Nephron progenitor cell (in vitro differentiated cells): ENCODE measurements at places on chromosomes 12 and 14.
A peak's percentile ranks its signal among the peaks of the same experiment; 100 is the strongest.

- DNase-seq: peak; percentile 81
These were observed 1.1 kb upstream of the RFX4 start for GRCh38 chr12:106581543-106582248.

DNA sequence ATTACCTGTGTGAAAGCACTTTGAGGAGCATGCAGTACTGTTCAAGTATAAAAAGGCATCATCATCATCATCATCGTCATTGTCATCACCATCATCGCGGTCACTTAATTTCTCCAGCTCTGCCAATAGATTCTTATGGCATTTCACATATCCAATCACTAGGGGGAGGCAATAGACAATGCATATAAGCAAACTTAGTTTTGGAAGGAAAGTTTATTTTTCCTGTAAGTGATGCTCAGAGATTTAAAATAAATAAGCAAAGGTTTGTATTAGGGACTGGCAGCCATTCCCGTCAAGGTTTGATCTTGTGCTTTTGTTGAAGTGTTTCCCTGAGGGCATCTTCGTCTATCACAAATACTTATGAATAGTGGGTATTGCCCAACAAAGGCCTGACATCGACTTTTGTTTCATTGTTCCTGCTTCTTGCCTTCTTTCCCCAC lies 127.4 kb downstream of the KTN1 start:
- DNase-seq: no peak

GRCh38 chr12:120095331-120095730 lies 21.2 kb downstream of the RAB35 start:
- DNase-seq: no peak

GRCh38 chr14:51328064-51328771 lies 88.2 kb downstream of the TMX1 start:
- no peak for DNase-seq

GRCh38 chr12:104177663-104178501 lies 37.7 kb upstream of the TXNRD1 start:
- DNase-seq: no peak

GRCh38 chr12:96812153-96812552 lies 94.9 kb upstream of the NEDD1 start:
- DNase-seq: no peak

DNA sequence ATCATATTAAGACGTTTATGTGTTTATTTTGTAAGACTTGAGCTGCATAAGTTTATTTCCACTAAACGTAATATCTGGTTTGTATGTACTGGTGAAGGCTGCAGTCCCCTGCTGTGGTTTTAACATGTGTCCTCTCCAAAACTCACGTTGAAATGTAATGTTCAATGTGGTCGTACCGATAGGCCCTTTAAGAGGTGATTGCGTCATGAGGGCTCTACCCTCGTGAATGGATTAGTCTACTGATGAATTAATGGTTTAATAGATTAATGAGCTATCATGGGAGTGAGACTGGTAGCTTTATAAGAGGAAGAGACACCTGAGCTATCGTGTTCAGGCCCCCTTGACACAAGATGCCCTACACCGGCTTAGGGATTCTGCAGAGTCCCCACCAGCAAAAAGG lies 14.9 kb downstream of the LRIG3 start:
- no peak for DNase-seq

GRCh38 chr14:53380867-53381225 lies 227.7 kb upstream of the DDHD1 start:
- DNase-seq: no peak

DNA sequence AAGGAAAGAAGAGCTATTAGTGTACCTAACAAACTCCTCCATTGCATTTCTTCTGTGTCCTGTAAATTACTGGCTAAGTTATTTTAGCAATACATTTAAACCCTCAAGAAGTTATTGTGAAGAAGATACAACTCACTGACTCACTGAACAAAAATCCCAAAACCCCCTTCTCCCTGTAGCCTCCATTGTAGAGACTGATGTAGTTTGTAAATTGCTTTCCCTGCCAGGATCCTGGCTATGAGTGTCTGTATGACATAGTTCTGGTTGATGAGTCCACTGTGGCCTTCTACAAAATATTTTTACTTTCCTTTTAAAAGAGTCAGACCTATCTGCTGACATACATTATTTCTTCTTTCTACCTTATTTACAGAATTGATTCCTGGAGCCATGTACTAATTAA lies 155.6 kb downstream of the SLC6A15 start:
- DNase-seq: no peak

- DNase-seq: no peak
These were observed 159.9 kb downstream of the BMP4 start for GRCh38 chr14:53796734-53797133.

- DNase-seq: no peak
These were observed 69.4 kb downstream of the RNFT2 start for GRCh38 chr12:116807546-116807945.

DNA sequence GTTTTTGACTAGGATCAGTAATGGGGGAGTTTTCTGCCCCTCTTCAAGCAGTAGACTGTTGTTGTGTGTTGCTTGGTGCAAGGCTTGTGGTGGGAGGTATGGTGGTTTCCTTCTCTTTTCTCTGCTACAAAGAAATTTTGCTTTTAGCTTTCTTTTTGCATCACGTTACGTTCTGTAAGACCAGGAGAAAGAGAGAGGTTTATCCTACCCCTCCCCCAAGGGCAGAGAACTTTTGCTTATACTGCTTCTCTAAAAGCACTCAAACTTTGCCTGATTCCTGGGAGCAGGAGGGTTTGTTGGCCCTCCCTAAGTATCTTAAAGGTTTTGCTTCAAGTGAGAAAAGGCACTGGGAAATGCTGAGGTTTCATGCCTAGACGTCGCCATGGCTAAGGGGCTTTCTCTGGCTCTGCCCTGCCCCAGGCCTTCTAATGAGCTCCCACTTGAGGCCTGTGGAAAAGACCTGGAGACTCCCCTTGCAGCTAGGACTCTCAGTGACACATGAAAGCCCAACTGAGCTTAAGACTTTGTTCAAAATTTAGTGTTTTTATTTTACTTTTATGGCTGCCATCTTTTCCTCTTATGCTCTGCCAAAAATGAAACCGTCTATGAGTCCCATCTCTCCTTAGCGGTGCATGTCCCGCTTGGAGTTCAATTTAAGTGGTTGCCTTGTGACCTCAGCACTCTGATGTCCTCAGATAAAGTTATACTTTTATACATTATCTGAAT lies 49.2 kb downstream of the EIF2S3B start:
- no peak for DNase-seq

DNA sequence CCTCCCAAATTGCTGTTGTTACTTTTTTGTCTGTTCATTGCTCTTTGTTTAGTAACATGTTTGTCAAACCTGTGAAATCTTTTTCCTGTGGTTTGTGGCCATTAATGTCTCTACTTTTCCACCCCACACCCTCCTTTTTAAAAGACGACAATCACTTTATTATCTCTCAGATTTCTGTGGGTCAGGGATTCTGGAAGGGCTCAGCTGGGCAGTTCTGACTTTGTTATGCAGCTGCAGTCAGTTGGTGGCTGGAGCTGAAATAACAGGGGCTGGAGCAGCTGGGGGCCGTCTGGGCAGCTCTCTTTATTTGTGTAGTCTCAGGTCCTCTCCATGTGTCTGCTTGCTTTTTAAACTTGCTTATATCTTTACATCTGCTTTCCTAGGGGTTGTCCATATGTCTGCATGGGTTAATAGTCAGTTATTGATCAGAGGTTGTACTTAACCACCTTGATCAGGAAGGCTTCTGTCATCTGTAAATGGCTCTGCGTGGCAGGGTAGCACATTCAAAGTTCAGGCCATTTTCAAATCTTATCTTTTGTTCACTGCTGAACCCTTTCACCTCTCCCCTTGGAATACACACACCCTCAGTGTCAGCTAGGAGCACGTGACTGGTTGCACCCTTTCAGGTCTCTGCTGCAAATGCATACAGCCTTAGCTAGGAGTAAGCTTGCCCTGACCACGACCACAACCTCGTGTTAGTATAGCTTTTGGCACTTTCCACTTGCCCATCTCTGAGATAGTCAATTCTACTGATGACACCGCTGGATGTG lies 27.9 kb downstream of the BORCS5 start:
- DNase-seq: peak; percentile 7

DNA sequence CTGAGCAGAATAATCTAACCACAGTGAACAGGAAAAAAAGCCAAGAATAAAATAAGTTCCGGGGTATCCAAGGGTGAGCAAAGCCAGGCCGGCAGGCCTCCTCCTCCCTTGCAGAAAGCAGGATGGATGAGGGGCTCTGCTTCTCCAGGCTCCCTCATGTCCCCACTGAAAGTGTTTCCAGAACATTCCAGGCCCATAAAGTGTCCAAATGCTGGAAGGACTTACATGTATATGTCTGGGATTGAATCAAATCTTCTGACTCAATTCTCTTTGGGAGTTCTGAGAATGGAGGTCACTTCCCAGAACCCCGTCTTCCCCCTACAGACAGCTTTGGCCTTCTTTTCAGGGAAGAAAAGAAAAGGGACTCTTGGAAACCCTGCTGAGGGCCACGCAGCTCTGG lies 25.0 kb upstream of the BDKRB1 start:
- no peak for DNase-seq

DNA sequence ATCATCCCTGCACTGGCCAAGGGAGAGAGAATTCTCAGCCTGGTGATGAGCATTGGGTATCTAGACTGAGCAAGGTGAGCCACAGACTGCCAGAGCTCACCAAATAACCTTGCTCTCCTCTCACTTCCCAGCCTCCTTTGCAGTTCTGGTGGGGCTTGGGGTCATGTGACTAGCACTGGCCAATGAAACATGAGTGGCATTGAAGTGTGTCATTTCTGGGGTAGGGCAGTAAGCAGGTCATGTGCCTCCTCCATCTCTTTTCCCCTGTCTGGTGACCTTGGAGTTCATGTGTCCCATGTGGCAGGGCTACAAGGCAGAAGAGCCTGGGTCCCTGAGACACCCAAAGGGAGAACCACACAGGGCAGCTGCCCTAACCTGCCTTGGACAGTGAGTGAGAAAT lies 3.6 kb upstream of the KRT72 start:
- DNase-seq: no peak

- peak; percentile 25 for DNase-seq
These were observed 107.7 kb downstream of the ARF6 start for GRCh38 chr14:50000380-50001150.

DNA sequence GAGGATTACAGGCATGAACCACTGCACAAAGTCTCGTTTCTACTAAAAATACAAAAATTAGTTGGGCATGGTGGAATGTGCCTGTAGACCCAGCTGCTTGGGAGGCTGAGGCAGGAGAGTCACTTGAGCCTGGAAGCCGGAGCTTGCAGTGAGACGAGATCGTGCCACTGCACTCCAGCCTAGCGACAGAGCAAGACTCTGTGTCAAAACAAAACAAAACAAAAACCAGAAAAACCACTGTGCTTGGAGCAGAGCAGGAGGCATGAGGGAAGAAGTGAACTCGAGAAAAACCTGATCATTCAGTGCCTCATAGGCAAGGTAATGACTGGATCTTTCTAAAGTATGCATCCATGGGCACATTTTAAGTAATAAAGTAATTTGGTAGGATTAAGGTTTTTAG lies 487.8 kb downstream of the KCNH5 start:
- DNase-seq: no peak

GRCh38 chr14:96084796-96085195 lies 45.6 kb downstream of the C14orf132 start:
- no peak for DNase-seq

- DNase-seq: no peak
These were observed 65.5 kb downstream of the FBXO34 start for GRCh38 chr14:55336691-55337090.

GRCh38 chr14:53355581-53356112 lies 202.5 kb upstream of the DDHD1 start:
- peak; percentile 6 for DNase-seq

- no peak for DNase-seq
These were observed 106.0 kb upstream of the FAR2 start for GRCh38 chr12:29043069-29043468.

- DNase-seq: peak; percentile 29
These were observed 1.8 kb downstream of the FBXL14 start for GRCh38 chr12:1592444-1593173.

DNA sequence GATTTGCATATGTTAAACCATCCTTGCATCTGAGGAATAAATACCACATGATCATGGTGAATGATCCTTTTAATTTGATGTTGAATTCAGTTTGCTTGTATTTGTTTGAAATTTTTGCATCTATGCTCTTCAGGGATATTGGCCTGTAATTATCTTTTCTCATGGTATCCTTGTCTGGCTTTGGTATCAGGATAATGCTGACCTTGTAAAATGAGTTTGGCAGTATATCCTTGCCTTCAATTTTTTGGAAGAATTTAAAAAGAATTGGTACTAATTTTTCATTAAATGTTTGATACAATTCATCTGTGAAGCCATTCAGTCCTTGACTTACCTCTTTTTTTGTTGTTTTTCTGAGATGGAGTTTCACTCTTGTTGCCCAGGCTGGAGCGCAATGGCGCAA lies 85.2 kb downstream of the E2F7 start:
- no peak for DNase-seq

DNA sequence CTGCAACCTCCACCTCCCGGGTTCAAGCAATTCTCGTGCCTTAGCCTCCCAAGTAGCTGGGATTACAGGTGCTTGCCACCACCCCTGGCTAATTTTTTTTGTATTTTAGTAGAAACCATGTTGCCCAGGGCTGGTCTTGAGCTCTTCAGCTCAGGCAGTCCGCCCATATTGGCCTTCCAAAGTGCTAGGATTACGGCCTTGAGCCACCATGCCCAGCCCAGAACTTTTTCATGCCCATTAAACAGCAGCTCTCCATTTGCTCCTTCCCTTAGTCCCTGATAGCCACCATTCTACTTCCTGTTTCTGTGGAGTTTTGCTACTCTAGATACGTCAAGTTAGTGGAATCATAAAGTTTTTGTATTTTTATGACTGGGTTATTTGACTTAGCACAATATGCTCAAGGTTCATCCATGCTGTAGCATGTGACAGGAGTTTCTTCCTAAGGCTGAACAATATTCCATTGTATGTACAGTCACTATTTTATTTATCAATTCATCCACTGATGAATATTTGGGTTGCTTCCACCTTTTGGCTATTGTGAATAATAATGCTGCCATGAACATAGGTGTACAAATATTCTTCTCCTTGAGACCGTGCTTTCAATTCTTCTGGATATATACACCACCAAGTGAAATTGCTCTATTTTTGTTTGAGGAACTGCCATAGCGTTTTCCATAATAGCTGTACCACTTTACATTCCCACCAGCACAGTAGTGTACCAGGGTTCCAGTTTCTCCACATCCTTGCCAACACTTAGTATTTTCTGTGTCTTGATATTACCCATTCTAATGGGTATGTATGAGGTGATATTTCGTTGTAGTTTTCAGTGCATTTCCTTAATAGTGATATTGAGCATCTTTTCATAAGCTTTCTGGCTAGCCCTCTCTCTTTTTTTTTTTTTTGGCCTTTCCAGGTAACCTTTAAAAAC lies 15.0 kb downstream of the ATF1 start:
- no peak for DNase-seq

- no peak for DNase-seq
These were observed 6.9 kb downstream of the PGF start for GRCh38 chr14:74948228-74949175.

- no peak for DNase-seq
These were observed 10.9 kb downstream of the NAA25 start for GRCh38 chr12:112097641-112098040.

DNA sequence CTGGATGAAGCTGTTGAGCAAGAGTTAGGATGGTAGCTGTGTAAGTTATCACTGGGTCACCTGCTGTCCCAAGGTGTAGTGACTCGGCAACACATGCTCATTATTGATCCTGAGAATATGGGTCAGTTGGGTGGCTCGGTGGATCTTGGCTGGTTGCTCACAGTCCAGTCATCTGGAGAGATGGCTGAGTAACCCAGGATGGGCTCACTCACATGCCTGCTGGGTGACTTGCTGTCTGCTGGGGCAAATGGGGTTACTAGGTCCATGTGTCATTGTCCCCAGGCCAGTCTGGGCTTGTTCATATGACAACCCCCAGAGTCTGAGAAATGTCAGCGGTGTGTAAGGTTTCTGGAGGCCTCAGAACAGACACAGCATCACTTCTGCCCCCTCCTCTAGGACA lies 69.5 kb downstream of the SLC15A4 start:
- no peak for DNase-seq
